Sigmoid colon (tissue), 7 donors: ENCODE measurements at places on chromosomes 12 and 14. TPM values are rescaled to one million over a fixed set of nuclear protein-coding genes. Genes with fewer than 3 reads are reported as not detected.

GRCh38 chr14:89576145-89576927 lies 159.3 kb upstream of the FOXN3 start:
- H3K27me3 ChIP-seq: no peaks in the 10 kb centered on the region
- H3K4me1 ChIP-seq: peaks cover 20% of the 10 kb centered on the region
- no peak overlapping the region for H3K4me3 ChIP-seq
- H3K27ac ChIP-seq: peak overlapping the region; percentile 71
- no peaks in the 10 kb centered on the region for H3K36me3 ChIP-seq

DNA sequence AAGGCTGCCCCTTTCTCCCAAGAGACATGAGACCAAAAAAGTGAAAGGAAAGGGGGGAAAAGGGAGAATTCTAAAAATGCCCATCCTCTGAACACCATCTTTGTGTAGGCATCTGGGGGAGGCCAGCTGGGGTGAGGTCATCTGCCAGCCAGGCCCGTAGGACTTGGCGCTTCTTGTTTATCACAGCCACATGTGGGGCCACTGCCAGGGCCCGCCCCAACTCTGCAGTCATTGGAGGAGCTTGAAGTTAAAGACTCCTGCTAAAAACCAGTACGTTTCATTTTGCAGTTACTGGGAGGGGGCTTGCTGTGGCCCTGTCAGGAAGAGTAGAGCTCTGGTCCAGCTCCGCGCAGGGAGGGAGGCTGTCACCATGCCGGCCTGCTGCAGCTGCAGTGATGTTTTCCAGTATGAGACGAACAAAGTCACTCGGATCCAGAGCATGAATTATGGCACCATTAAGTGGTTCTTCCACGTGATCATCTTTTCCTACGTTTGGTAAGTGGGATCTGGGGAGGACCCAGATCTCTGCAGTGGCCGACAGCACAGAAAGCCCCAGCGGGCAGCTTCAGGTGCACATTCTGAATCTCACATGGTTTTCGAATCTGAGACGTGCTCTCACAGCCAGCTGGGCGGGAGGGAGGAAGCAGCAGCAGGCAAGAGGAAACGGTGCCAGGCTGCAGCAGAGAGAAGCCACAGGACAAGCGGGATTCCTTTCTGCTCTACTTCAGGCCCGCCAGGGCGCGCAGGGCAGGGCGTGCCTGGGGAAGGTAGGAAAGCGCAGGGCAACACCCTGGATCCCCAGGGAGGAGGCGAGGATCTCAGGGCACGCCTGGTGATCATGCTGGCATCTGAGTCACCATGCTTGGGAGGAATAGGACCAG lies at the start of gene P2RX7:
TSS of gene P2RX7 (plus strand) at position 276 of the 881 bp plus-strand sequence. CDS start at position 371, 95 bp downstream.
- H3K27ac ChIP-seq: peak within 1 kb of the TSS; percentile 80
- H3K27me3 ChIP-seq: no peaks in the 10 kb centered on the region
- H3K36me3 ChIP-seq: no peaks in the 10 kb centered on the region
- H3K4me3 ChIP-seq: peak within 1 kb of the TSS; percentile 61

GRCh38 chr12:94563286-94563685 lies 87.1 kb downstream of the TMCC3 start:
- H3K4me3 ChIP-seq: no peak overlapping the region
- DNase-seq: no peak
- H3K36me3 ChIP-seq: no peaks in the 10 kb centered on the region
- H3K27ac ChIP-seq: no peak overlapping the region

DNA sequence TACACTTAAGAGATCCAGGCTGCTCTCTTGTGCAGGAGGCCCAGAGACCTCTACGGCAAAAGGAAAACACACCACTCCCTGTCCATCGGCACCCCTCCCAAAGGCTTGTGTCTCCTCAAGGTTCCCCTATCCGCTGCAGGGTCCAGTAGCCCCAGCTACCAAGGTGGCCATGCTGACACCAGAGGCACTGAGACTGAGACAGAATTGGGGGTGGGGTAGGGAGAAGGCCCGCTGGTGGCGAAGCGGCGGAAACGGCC lies 590 bp downstream of the DDIT3 start:
- H3K4me3 ChIP-seq: peak overlapping the region; percentile 85
- H3K27me3 ChIP-seq: no peaks in the 10 kb centered on the region
- H3K36me3 ChIP-seq: peaks cover 40% of the 10 kb centered on the region
- H3K27ac ChIP-seq: peak overlapping the region; percentile 96

GRCh38 chr12:79673354-79673753 lies 17.4 kb downstream of the PAWR start:
- no peaks in the 10 kb centered on the region for H3K27me3 ChIP-seq
- H3K4me1 ChIP-seq: no peaks in the 10 kb centered on the region
- H3K4me3 ChIP-seq: no peak overlapping the region
- no peak for DNase-seq

DNA sequence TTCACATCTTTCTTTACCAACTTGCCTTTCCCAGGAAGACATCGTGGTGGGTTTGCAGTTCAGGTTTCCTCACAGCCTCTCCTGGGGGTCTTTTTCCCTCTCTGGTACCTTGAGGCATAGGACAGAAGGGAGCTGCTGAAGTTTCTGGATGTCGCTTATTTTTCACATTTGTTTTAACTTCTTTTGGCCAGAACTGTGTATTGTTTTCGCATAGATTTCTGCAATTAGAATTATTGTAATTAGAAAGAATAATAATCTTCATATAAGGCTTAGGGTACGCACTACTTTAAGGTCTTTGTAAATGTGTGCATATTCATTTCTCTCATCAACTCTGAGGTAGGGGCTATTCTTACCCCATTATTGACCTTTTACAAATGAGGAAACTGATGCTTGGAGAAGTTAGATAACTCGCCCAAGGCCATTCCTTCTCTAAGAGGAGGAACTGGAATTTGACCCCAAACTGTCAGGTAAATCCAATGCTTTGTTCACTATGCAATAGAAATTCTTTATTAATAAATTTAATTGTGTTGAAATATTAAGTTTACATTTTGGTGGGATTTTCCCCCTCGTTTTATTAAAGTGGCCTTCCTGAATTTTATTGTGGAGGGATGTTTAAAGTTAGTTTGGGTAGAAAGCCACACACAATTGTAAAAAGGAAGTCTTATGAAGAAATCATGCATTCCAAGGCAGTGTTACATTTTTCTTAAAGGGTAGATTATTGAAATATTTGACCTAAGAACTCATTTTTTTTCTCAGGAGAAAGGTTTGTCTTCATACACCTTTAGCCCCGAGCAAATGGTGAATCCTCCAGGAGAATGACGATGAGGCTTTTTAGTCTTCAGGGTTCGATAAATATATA lies 12.1 kb upstream of the SLC38A2 start:
- no peaks in the 10 kb centered on the region for H3K27me3 ChIP-seq
- H3K27ac ChIP-seq: peak overlapping the region; percentile 100
- peaks cover 66% of the 10 kb centered on the region for H3K4me1 ChIP-seq
- DNase-seq: no peak
- no peaks in the 10 kb centered on the region for H3K36me3 ChIP-seq

DNA sequence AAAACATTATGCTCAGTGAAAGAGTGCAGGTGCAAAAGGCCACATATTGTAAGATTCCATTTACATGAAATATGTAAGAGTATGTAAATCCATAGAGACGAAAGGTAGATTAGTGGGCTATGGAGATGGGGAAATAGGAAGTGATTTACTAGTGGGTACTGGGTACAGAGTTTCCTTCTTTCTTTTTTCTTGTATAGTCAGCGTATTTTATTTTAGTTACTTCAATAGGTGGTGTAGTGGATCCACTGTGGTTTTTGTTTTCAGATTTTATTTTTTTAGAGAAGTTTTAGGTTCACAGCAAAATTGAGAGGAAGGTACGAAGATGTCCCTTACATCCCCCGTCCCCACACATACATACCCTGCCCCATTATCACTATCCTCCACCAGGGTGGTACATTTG lies 6.1 kb upstream of the CIT start:
- H3K4me3 ChIP-seq: no peak overlapping the region
- no peaks in the 10 kb centered on the region for H3K36me3 ChIP-seq
- no peak for DNase-seq
- no peak overlapping the region for H3K27ac ChIP-seq

DNA sequence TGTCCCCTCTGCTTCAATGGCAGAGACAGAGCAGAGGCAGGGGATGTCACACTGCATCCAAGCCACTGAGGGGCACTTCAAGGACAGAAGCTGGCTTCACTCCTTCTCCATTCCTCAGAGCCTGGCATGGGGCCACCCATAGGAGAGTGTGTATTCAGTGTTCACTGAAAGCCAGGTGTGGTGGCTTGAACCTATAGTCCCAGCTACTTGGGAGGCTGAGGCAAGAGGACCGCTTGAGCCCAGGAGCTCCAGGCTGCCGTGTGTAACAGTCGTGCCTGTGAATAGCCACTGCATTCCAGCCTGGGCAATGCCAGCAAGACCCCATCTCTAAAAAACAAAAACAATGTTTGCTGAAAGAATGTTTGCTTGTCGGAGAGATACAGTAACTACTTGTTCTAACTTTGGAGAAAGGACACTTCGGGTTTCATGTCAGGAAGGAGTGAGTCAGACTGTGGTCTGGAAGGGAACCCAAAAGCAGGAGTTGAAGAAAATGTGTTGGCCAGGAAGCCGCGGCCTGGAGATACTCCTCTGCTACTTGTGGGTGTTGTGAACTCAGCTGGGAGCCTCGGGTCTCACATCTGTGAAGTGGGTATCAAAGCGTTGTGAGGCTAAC lies 43.4 kb downstream of the ELK3 start:
- DNase-seq: peak; percentile 93
- peak overlapping the region; percentile 97 for H3K27ac ChIP-seq
- no peak overlapping the region for H3K4me3 ChIP-seq
- H3K27me3 ChIP-seq: no peaks in the 10 kb centered on the region
- no peaks in the 10 kb centered on the region for H3K36me3 ChIP-seq

DNA sequence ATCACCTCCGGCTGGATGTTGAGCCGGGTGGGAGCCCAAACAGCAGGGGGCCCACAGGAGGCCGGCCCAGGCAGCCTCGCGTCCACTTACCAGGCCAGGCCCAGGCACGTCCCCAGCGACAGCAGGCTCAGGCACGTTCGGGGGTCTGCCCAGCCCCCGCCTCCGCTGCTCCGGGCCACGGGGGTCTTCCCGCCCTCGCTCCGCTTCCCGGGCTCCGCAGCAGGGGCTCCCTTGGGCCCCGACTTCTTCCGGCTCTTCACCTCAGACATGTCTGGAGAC lies 216 bp downstream of the IKBIP start:
- no peaks in the 10 kb centered on the region for H3K27me3 ChIP-seq
- H3K27ac ChIP-seq: peak overlapping the region; percentile 88
- peaks cover 21% of the 10 kb centered on the region for H3K4me1 ChIP-seq
- peak overlapping the region; percentile 87 for H3K4me3 ChIP-seq
- peaks cover 11% of the 10 kb centered on the region for H3K36me3 ChIP-seq
- no peak for DNase-seq

DNA sequence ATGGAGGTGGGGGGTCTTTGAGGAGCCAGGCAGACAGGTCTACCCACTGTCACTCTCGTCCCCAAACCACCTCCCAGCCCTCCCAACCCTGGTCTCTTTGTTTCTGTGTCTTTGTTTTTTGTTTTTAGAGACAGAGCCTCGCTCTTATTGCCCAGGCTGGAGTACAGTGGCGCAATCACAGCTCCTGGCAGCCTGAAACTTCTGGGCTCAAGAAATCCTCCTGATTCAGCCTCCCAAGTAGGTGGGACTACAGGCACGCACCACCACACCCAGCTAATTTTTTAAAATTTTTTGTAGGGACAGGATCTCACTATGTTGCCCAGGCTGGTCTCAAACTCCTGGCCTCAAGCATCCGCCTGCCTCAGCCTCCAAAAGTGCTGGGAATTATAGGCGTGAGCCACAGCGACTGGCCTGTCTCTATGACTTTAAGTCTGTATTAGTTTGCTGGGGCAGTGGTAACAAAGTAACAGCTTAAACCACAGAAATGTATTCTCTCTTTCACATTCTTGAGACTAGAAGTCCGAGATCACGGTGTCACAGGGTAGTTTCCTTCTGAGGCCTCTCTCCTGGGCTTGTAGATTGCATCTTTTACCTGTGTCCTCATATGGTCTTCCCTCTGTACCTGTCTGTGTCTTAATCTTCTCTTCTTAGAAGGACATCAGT lies 26.1 kb downstream of the DTX1 start:
- H3K27ac ChIP-seq: no peak overlapping the region
- no peak overlapping the region for H3K4me3 ChIP-seq
- no peaks in the 10 kb centered on the region for H3K4me1 ChIP-seq
- DNase-seq: no peak
- H3K27me3 ChIP-seq: peaks cover 43% of the 10 kb centered on the region

GRCh38 chr14:95722525-95723190 lies 8.7 kb upstream of the TCL1A start:
- H3K27ac ChIP-seq: no peak overlapping the region
- DNase-seq: no peak
- H3K36me3 ChIP-seq: no peaks in the 10 kb centered on the region
- peaks cover 12% of the 10 kb centered on the region for H3K27me3 ChIP-seq
- no peaks in the 10 kb centered on the region for H3K4me1 ChIP-seq

- H3K4me3 ChIP-seq: no peak overlapping the region
- DNase-seq: no peak
- no peaks in the 10 kb centered on the region for H3K27me3 ChIP-seq
Measured at GRCh38 chr12:130369816-130370215, 32.1 kb downstream of the PIWIL1 start.

DNA sequence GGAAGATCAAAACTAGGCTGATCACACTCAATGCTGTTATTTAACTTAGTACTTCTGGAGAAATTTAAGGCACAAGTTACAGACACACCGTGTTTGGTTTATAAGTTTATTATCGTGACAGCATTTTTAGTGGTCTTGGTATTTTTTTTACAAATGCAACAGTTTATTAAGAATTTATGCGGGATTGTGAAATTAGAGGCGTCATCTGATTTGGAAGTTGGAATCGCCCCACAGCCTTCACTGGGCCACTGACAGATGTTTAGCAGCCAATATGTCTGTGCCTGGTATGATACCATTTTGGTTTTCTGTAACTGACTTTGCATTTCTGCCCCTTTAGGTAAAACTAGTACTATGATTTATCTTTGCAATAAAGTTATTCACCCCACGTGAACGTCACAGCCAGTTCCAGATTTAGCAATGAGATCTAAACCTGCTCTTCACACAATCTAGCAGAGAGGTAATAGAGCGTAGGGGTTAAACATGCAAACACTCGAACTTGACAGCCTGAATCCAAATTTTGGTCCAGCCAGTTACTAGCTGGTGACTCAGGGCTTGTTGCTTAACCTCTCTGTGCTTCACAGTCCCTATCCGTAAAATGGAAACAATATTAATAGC lies 73.2 kb upstream of the SSTR1 start:
- no peak for DNase-seq
- no peaks in the 10 kb centered on the region for H3K27me3 ChIP-seq
- no peak overlapping the region for H3K4me3 ChIP-seq
- H3K4me1 ChIP-seq: no peaks in the 10 kb centered on the region
- H3K36me3 ChIP-seq: no peaks in the 10 kb centered on the region

- H3K4me3 ChIP-seq: no peak overlapping the region
- peaks cover 68% of the 10 kb centered on the region for H3K4me1 ChIP-seq
- no peak for DNase-seq
- H3K36me3 ChIP-seq: no peaks in the 10 kb centered on the region
- H3K27ac ChIP-seq: peak overlapping the region; percentile 82
Measured at GRCh38 chr12:46261646-46262045, 7.2 kb downstream of the SLC38A1 start.

CEBPE gene
- total RNA-seq: not detected

NEUROD4 gene
- not detected for total RNA-seq

TAS2R50 gene
- 1.4 TPM for total RNA-seq

TAS2R9 gene
- not detected for total RNA-seq
